ENCODE measurements at places on chromosomes 5 and 9.

DNA sequence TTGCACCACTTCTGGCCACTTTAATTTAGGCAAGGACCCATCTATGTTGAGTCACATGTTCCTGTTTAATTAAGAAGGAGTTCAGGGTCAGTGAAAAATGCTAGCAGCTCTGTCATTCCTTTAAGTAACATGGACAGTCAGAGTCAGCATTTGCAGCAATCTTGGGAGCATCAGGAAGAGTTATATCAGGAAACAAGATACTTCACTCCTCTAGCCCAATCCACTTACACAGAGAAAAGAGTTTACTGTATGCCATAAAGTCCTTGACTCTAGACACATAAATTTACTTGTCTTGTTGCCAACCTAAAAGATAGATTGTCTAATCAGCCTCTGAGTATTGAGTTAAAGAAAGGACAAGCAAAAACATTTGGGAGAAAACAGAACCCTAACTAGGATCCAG is 266.7 kb downstream of the PJA2 start:
- DNase-seq: no peak

DNA sequence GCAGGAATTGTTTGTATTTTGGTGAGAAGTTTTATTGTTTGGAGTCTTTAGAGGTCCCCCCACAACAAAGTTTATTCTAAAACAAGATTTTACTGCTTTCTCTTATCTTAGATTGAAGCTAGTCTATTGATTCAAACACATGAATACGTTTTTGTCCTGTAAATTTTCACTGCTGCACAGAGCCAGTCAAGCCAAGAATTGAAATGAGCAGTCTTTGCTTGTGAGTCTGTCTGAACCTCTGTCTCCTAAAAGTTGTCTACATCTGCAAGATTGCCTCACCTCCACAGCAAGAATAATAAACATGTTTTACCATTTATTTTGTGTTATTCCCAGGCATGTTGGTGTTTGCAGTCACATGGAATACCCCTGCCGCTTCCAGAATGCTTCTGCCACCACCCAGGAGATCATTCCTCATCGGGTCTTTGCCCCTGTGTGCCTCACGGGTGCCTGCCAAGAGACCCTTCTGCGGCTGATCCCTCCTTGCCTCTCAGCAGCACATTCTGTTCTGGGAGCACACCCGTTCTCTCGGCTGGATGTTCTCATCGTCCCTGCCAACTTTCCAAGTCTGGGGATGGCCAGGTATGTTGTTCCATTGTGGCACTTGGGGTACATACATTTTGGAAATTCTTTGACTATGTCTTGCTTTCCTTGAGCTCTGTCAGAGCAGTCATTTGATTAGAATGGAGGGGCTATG is 74.1 kb downstream of the AOPEP start:
- no peak for DNase-seq

- DNase-seq: no peak
Observed at GRCh38 chr9:33137781-33138264, 29.3 kb downstream of the B4GALT1 start.

DNA sequence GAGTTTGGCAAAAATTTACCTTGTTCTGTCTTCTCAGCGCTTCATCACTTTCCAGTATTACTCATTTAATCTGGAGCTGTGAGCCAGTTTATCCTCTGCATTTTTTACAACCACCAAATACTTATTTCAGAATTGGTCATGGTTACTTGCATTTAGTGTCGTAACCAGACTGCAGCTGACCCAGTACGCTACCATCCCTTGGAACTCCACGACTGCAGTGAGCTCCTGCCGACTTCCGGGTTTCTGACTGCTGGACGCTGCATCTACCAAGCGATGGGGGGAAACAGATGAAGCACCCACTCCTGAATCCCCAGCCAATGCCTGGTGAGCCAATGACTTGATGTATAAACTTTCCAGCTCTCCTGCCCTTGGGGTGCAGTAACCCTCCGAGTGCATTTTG is 174.4 kb upstream of the PRLR start:
- DNase-seq: no peak
